ENCODE measurements at places on chromosomes 1 and 21. TPM values are rescaled to one million over a fixed set of nuclear protein-coding genes. Genes with fewer than 3 reads are reported as not detected.

ZP4 gene
- total RNA-seq, result not detected

GPR25 gene
- not detected for total RNA-seq

- H3K27ac ChIP-seq, result no peak overlapping the region
- no peaks in the 10 kb centered on the region for H3K36me3 ChIP-seq
- DNase-seq, result no peak
- H3K4me3 ChIP-seq, result no peak overlapping the region
Measured at GRCh38 chr1:235791532-235792060, 75.1 kb downstream of the LYST start.

DNA sequence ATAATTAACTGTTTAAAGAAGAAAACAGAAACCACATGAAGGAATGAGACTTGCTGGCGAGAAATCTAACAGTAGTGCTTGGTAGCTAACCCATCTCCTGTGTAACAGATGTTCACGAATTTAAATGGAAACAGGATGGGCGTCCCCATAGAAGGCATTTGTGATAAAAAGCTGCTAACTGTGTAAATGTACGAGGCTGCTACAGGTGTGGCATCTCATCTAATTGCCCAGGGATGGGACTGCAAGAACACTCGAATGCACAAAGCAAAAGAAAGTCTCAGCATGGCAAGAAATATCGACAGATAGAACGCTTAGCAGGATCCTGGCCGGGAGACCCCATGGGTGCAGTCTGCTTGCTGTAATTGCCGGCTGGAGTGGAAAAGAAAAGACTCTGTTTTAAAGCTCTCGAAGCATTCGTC lies 112.7 kb downstream of the RUNX1 start:
- H3K4me3 ChIP-seq, result no peak overlapping the region
- no peak for DNase-seq
- no peaks in the 10 kb centered on the region for H3K4me1 ChIP-seq
- no peaks in the 10 kb centered on the region for H3K27me3 ChIP-seq

- H3K4me1 ChIP-seq, result no peaks in the 10 kb centered on the region
- H3K36me3 ChIP-seq, result no peaks in the 10 kb centered on the region
- no peak overlapping the region for H3K4me3 ChIP-seq
- no peaks in the 10 kb centered on the region for H3K27me3 ChIP-seq
Measured at GRCh38 chr1:21099034-21099868, 77.4 kb downstream of the EIF4G3 start.

DNA sequence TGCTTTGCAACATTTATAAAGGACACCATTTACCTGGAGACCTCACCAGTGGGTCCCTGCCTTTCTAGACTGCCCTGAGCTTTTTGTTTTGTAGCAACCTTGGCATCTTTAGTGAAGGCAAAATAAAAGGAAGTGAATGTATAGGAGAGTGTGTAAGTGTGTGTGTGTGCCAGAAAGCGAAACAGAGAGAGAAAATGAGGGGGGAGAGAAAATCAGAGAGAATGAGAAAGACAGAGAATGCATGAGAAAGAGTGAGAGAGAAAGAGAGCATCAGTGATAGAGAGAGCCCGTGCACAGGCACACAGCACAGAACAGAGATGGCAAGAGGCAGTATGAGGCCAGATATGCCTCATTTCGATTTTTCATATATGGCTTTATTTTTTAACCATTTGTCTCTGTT lies 57.5 kb downstream of the HSD3B1 start:
- DNase-seq, result no peak
- no peak overlapping the region for H3K27ac ChIP-seq
- no peak overlapping the region for H3K4me3 ChIP-seq
- H3K4me1 ChIP-seq, result peaks cover 8% of the 10 kb centered on the region

TTC24 gene
- total RNA-seq, result not detected

DNA sequence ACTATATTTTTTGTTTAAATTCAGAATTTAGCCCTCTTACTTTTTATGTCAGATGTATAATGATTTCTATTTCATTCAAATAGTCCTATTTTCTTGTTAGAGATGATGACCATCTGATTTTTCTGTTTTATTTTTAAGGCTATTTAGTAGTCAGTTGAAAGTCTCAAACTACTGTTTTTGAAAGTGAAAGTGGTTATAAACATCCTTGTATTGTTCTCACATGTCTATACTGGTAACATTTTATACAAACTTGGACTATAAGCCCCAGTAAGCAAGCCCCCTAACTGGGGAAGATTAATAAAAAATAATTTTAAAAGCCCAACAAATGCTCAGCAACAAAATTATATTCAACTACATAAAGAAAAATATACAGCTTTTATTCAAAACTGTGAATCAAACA lies 271.3 kb upstream of the RGS18 start:
- no peaks in the 10 kb centered on the region for H3K27me3 ChIP-seq
- no peaks in the 10 kb centered on the region for H3K4me1 ChIP-seq
- no peaks in the 10 kb centered on the region for H3K36me3 ChIP-seq

CFAP45 gene
- 0.59 TPM for total RNA-seq

GRCh38 chr1:99327357-99327756 lies 63.1 kb downstream of the PLPPR4 start:
- no peaks in the 10 kb centered on the region for H3K27me3 ChIP-seq
- no peaks in the 10 kb centered on the region for H3K4me1 ChIP-seq
- DNase-seq, result no peak
- H3K27ac ChIP-seq, result no peak overlapping the region
- H3K4me3 ChIP-seq, result no peak overlapping the region

DNA sequence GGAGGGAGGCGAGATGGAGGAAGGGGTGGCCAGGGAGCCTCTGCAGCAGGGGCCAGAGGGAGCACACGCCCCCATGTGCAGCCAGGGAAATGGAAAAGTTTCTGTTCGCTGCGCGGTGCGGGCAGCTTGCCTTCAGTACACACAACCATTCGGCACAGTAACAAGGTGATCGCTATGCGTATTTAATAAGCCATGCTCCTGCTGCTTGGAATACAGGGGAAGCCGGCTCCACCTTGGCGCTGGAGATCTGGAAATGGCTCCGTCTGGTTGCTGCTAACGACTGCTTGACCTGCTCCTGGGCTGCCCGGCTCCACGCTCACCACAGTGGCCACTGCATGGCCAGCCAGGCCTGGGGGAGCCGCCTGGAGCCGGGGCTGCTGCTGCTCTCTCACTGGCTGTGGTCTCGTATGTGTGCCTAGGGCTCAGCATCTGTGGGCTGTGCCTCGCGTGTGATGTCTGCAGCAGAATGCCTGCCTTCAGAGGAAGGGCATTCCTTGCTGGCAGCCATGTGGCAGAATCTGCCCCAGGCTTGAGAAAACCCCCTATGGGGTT lies 86.4 kb upstream of the ACTL8 start:
- no peaks in the 10 kb centered on the region for H3K27me3 ChIP-seq
- DNase-seq, result no peak
- 0 out of 2 replicates have a peak, but pooled peaks cover 4% of the 10 kb centered on the region for H3K4me1 ChIP-seq
- no peak overlapping the region for H3K27ac ChIP-seq

Measured in HCT116 (cell line).